ENCODE measurements at places on chromosomes 3 and 15.

DNA sequence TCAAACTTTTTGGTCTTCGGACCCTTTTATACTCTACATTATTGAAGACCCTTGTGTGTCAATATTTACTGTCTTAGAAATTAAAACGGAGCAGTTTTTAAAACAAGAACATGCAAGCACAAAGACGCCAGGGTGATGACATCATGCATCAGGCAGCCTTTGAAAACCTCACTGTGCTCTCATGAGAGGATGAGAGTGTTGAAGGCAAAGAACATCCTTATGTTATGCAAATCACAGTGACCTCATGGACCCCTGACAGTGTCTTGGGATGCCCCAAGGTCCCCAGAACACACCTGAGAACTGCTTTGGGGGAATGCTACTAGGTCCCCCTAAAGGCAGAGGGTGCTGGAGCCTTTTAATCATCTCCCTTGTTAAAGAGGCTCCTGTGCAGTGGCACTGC, 51.6 kb downstream of the CHDH start:
- no peak for DNase-seq

- DNase-seq: peak; percentile 51
Measured at GRCh38 chr3:58979840-58980239, 70.0 kb downstream of the CFAP20DC start.

- DNase-seq: no peak
Measured at GRCh38 chr3:69288161-69288895, 97.6 kb downstream of the FRMD4B start.

- no peak for DNase-seq
Measured at GRCh38 chr3:148615382-148615781, 82.3 kb upstream of the AGTR1 start.

DNA sequence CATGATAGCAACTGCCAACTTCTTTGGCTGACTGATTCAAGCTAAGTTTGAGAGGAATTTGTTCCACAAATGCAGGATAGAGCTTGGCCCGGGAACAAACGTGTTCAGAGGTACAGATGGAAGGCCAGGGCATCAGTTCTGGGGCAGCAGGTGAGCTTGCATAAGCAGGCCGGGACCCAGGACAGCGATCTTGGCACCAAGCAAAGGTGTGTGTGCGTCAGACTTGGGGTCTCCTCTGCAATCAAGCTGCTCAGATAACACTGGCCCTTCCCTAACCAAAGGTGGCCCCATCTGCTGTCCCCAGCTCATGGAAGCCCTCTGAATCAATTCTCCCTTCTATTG, 155.6 kb downstream of the MEGF11 start:
- DNase-seq: no peak

GRCh38 chr3:48268381-48268935, 27.6 kb downstream of the ZNF589 start:
- DNase-seq: no peak

- no peak for DNase-seq
Measured at GRCh38 chr3:15452961-15453360, 25.6 kb downstream of the EAF1 start.

DNA sequence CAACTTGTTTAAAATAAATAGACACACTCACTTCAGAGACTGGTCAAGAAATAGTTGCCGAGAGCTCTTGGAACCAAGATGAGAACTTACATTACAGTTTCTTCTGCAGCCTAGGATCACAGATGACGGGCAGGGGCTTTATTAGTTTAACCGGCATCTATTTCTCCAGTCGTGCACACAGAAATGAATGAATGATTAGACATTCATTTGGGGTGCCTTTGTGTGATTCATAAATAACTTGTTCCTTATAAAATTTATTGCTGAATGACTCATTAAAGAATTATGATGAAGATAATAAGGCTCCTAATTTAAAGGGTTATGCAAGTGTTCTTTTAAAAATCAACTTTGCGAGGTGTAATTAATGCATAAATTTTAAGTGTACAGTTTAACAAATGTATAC, 20.8 kb downstream of the NFKBIZ start:
- DNase-seq: no peak

GRCh38 chr15:100570735-100571313, 31.2 kb downstream of the LINS1 start:
- DNase-seq: no peak

DNA sequence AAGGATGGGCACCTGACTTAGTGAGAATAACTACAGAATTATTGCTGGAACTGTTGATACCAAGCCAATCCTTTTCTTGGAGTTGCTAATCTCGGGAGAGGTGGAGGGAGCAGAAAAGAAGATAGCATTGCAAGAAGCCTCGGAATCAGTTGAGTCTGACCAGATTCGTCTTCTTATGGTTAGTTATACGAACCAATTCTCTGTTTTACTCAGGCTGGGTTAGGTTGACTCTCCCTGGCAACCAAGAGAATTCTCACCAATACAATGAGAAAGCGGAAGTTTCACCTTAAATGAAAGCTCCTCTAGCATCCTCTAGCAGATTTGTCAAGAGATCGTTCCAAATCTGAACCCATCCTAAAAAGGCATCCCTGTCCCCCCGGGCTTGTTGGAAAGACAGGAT, 43.5 kb upstream of the UBE2E1 start:
- no peak for DNase-seq

Data from hematopoietic multipotent progenitor cell treated with erythropoietin and hydrocortisone succinate and interleukin-3 and kit ligand, for 4 days (in vitro differentiated cells).